ENCODE measurements at places on chromosomes 4 and X.

GRCh38 chr4:145954924-145955339 lies 16.3 kb upstream of the ZNF827 start:
- DNase-seq: no peak

DNA sequence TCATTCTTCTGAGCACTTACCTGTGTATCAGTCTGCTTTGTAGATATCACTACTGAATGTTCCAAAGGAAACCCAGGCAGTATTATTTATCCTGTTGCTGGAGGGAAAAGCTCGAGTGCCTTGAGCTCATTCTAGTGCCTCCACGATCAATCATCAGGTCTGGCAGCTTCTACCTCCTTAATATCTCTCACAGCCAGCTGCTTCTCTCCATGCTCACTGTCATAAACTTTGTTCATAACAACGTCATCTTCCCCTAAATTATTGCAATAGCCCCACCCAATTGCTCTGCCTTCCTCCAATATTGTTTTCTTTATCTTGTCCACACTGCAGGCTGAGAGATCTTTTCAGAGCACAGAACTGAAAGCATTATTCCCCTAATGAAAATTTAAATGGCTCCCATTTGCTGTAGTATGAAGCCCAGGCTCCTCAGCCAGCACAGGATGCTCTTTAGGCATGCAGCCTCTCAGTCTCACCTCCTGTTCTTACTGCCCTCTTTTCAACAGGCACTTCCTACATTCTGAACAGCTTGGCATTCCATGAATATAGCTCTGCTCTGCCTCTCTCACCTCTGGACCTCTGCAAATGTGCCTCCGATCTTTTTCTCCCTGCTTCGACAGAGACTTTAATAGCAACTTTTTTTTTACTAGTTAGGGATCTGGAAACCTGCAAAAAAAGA lies 504.2 kb upstream of the IGFBP7 start:
- DNase-seq: no peak

DNA sequence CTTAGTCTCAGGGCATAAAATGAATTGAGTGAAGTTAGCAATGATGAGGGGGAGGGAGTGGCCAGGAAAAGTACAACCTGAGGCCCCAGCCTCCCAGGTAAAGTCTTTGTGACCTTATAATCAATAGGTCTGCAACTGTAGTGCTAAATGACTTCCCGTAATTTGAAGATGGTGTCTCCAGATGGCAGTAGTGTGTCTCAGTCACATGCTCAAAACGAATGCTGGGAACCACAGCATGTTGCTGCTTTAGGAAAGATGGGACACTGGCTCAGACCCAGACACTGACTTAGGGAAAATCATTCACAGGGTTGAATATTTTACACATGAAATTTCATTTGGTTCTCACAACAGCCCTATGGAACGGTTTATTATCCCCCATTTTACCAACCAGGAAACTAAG lies 10.3 kb downstream of the SRPX2 start:
- no peak for DNase-seq

DNA sequence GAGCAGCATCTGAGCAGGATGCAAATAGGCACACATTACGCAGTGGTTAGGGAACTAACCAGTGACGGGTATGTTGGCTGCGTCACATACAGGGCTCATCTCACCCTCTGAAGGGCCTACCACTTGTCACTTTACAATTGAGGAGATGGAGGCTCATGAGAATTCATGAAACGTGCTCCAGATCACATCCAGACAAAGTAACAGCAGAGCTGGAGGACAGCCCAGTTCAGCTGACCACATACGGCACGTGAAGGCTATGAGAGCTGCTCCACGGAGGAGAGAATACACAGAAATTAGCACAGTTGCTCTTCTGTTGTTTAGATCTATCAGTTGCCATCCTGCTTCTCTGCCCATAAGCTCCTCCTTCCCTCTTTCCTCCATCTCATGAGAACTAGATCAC lies 78.4 kb downstream of the FAM9B start:
- no peak for DNase-seq

GRCh38 chr4:154779362-154779947 lies 1.6 kb upstream of the RBM46 start:
- DNase-seq: no peak

- no peak for DNase-seq
Measured at GRCh38 chrX:151000861-151001331, 17.8 kb downstream of the HMGB3 start.

DNA sequence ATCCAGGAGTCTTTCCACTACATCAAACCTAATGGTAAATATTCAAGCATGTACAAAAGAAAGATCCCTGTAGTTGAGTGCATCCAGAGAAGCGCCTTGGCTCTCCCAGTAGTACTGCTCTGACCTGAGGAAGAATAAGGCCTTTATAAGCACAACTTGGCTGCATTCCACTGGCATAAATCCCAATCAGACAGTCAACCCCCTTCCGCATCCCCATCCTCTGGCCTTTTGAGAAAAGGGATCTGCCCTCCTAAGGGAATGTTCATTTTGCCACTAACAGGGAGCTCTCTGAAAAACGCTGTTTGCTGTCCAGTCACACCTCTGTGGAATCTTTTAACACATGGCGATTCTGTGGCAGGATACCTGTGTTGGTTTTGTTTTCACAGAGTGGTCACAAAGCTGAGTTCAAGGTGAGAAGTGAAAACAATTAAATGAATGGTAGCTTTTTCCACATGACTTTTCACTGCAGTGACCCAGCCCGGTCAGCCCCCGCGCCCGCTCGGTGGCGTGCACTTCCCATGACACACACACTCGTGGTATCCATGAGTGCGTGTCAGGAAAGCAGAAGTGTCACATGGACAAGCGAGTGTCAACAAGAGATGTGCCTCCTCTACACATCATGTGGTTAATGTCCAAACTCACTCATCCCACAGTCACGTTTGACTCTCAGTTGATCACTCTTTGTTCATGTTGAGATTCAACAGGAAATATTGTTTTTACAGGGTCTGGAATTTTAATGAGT lies 112.2 kb upstream of the ENPP6 start:
- DNase-seq: no peak

DNA sequence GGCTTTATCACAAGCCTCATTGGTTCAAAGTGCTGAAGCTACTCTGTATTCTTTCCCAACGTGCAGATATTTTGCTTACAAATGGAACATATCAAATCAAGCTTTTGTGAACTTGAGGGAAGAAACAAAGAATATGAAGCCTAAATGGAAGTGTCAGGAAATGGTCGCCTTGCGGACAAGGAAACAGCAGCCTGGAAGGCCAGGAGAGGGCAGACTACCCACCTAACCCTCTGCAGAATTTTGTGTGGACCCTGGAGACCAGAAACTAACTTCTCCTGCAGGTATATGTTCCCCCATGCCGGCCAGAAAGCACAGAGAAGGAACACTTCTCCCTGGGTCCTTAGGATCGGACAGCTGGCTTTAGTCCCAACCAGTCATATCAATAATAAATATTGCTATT lies 1425.8 kb downstream of the PCDH7 start:
- no peak for DNase-seq

GRCh38 chrX:153491351-153491914 lies 3.3 kb upstream of the BGN start:
- DNase-seq: no peak

Data from bone marrow (tissue), 2 donors.